ENCODE measurements at places on chromosomes 4 and X.

DNA sequence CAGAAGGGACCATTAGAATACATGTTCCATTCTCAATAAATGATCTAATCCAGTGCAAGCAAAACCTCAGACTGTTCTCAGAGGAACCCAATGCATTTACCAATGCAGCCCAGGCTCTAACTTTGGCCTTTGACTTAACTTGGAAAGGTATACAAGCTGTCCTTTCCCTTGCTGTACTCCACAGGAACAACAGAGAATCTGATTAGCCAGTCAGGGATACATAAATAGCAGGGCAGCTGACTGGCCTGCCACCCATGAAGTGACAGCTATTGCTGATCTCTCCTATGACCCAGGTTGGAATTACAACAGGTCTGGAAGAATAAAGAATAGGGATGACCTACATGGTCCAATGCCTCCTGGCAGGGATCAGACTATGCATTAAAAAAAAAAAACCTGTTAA is 14.5 kb upstream of the CT45A1 start:
- no peak for DNase-seq

GRCh38 chrX:71458866-71459265 is 74.0 kb upstream of the OGT start:
- no peak for DNase-seq

DNA sequence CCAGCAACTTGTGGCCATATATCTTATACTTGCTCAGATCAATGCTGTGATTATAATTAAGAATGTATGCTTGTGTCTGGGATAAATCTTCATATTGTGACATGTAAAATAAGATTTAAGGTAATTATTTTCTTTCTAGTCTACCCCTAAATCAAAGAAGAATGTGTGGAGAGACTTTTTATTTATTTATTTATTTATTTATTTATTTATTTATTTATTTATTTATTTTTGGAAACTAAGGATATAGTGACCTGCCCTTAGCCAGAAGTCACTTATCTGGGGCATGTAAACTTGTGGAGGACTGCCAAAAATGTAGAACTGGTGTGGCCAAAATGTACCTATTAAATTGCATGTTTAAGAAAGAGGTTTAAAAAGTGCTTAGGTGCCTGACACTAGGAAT is 144.3 kb downstream of the BEND2 start:
- no peak for DNase-seq

DNA sequence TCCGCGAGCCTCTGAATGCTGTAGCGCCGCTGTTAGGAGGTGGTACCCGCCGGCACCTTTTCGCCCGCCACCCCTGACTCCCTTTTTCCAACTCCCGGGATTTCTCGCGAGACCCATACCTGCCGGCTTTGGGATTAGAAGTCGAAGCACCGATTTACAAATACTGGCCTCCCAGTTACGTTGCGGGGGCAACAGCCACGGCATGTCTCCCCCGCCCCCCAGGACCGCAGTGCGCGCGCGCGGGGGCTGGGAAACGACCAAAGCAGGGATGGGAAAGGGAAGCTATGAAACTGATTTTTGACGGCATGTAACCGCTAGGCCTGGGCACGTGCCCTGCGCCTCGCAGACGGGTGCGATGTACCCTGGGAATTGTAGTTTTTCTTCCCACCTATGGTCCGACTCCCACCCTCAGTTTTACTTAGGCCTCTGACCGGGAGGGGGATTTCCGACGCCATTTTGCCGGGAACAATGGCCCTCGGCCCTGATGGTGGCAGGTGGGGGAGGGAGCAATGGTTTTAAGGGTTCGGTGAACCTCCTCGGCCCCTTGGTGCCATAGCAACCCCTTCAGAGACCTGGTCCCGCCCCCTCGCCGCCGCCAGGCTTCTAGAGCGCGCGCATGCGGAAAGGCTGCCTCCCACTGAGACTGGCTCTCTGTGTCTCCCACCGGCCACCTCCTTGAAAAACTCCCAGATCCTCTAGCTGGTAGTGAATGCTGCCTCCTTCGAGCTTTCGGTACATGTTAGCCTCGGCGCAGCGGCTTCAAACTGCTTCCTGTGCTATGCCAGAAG is 772 bp upstream of the WNK3 start:
- no peak for DNase-seq

DNA sequence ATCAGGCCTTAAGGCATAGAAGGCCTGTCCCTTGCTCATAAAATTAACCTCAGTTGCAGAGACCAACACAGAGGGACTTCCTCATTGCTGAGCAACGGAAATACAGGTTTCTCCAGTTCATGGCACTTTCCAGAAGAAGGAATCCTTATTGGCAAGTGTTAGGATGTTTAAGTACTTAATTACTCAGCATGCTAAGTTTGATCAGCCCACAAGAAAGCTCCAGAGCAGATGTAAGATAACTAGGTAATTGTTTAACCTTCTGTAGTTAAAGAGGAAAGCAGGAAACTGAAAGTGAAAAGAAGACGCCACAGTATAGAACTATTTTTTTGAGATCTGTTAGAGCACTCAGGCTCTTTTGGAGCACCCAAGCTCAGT is 33.5 kb downstream of the SMS start:
- no peak for DNase-seq

- DNase-seq = no peak
Measured at GRCh38 chr4:114026447-114026846, 47.0 kb upstream of the ARSJ start.

GRCh38 chr4:13599159-13599558 is 28.4 kb downstream of the BOD1L1 start:
- DNase-seq = no peak

GRCh38 chr4:106767991-106768390 is 268.1 kb downstream of the DKK2 start:
- DNase-seq = no peak

Data from psoas muscle (tissue), 8 donors.